ENCODE measurements at places on chromosomes 12 and 14.
A peak's percentile ranks its signal among the peaks of the same experiment; 100 is the strongest.

DNA sequence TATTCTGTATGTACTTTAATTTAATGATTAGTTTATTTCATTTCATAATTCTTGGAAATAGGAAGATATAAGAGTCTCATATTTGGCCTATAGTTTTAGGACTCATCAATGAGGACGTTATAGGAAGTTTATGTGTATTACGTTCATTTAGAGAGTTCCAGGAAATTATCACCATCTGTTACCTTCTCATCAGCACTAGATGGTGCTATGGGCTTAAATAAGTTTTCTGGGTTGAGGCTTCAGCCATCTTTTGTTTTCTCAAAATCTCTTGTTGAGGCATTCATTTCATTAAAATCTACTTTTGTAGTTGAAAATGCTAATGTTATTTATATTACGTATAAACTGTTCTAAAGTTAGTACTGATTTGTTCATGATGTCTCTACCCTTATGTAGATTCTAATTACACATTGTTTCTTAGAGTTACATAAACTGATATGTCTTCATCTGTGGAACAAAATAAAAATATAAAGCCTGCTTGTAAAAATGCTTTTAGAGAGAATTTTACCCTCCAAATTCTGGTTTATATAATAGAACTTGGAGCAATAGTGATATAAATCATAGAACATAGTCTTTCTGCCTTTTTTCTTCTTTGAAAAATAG is 89.2 kb downstream of the CFAP54 start:
- no peak for DNase-seq

GRCh38 chr14:21084998-21085853 is 13.2 kb downstream of the ZNF219 start:
- peak; percentile 56 for DNase-seq

- no peak for DNase-seq
Measured at GRCh38 chr14:36654794-36655381, 6.8 kb upstream of the PAX9 start.

DNA sequence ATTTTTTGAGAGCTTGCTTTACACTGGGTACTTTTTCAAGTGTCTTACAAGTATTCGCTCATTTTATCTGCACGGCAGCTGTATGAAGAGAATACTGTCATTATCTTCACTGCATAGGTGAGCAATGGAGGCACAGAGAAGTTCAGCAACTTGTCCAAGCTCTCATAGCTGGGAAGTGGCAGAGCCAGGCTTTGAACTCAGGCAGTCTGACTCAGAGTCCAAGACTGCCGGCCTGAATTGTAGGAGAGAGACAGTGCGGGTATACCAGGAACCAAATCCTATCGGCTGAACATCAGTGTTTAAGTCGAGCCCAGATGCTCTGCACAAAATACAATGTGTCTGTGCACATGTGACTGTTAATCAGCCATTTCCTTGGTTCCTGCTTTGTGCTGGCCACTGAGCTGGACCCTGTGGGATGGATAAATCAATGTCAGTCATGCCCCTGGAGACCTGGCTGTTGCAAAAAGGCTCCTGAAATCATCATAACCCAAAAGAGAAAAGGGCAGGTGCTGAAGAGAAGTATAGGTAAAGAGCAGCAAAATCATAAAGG is 474.6 kb downstream of the DPF3 start:
- no peak for DNase-seq

DNA sequence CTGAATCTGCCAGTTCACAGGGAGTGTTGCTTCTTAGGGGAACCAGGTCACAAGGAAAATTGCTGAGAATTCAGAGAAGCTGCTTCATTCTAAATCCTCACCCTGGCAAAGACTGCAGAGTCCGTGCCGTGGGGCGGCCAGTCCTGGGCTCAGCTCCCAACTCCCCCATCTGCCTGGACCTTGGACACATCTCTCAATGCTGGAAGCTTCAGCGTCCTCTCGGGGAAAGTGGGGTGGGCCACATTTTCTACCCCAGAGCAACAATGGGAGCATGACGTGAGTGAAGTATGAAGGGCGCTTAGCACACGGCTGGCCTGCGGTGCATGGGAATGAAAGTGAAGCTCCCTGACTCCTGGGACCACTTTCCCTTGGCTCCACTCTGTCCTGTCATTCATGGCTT is 31.2 kb downstream of the HVCN1 start:
- DNase-seq, result no peak

DNA sequence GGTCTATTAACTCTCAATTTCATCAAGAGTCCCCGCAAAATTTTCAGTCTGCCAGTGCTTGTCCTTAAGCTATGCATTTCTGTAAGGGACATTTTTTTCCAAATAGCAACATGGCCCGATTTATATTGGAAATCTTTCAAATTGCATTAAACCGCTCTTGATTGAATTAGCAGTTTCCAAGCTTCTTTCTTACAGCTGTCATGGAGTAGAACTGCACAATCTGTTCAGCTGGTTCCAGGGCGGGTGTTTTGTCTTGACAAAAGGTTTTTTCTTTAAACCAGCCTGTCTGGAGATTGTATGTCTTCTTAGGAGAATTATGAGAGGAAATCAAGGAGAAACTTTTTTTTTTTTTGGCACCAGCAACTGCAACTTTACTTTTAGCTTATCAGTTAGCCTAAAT is 185.8 kb downstream of the ALG10B start:
- DNase-seq, result no peak

GRCh38 chr14:30369502-30370180 is 189.3 kb upstream of the G2E3 start:
- DNase-seq, result no peak

- DNase-seq, result no peak
Measured at GRCh38 chr12:116458492-116458891, 100.7 kb upstream of the MAP1LC3B2 start.

DNA sequence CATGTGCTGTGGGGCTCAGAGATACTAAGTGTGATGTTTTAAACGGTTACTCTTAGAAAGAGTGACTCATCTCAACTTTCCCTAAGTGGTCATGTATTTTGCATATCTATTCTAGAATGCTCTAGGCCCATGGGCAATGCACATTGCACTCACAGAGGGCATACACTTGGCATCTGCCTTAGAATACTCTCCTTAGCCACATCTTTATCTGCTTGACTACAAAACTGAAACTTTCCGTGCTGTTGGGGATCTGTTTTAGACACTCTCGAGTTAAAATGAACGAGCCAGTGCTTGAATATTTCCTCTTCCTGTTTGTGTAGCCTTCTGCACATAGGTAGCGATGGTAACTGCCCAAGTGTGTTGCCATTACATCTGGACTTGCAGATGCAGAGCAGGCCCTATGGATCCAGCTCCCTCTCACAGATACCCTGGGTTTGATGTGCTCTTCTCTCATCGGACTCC is 180.5 kb downstream of the CAND1 start:
- DNase-seq, result no peak

DNA sequence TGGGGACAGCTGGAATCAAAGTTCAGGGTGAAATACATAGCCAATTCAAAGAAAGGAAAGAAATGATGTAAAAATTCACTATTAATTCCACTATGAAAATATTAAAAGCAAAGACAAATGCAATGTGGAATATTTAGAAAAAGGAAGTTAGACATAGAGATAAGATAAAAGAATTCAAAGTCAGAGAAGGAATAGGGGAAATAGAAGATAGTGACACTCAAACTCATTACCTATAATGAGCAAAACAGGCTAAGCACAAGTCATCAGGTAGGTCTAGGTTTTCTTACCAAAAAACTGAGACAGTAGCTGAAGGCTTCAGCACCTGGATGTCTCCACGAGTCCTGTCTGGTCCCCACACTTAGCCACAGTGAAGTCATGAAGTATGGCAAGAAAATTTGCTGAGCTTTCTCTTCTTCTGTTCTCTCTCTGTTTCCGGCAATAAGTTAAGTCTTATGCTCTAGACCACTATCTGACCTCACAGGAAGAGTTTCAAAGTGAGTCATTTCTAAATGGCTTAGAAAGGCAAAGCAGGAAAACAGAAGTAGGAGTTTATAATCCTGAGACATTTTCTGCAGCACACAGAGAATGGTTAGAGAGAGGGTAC is at the start of gene C3AR1:
Gene C3AR1, minus strand, starts transcription at position 369 of the 604 bp plus-strand sequence. CDS start 6,174 bp downstream, outside the sequence.
- peak; percentile 53 for DNase-seq

DNA sequence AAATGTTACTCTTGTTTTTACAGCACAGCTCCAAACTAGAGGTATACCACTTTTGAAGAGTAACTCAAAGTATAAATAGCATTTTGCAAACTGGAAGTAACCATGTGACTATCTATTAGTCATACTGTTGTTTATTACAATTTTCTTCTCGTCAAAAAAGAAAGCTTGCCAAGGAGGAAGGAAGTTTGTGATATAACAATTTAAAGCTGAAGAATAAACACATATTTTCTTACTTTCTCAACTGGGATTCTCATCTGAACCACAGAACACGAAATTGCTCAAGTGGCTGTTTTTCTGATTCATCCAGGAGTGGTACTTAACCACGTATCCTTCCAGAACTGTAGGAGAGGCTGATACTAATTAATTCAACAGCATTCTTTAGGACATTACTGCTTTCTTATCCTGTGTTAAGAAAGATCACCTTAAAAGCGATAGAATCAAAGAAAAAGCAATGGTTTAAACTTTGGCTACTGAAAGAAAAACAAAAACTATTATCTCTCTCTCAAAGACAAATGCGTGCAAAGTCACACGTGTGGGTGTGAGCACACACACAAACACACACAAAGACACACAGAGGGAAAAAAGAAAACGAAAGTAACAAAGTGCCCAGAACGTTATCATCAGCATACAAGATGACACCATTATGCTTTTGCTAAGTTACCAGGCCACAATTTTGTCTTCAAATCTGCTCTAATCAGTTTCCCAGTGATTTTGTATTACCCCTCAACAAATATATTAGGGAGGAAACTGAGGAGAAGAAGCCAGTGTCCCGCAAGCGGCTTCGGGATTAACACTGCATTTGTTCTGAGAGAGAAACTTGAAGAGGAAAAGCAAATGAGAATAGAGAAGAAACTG is at the start of gene CLEC2B:
Gene CLEC2B, minus strand, starts transcription at position 48 of the 855 bp plus-strand sequence.
- DNase-seq, result peak; percentile 47

- DNase-seq, result peak; percentile 27
Measured at GRCh38 chr14:51457843-51458562, 193.7 kb upstream of the FRMD6 start.

DNA sequence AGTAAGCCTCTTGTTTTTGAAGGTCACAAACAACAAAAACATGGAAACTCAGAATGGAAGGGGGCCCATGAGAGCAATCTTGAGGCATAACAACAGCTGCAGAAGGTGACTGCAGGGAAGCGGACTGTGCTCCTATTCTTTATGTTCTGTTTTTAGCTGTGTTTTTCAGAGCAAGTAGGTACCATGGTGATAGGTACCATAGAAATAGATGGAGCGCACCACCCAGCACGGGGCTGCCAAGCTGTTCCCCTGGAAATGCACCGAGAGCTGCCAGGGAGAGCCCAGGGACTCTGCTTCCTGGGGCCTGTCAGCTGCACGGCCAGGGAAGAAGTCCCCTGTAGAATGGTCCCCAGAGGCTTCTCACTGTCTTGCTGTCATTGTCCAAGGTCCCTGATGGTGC is 32.8 kb downstream of the DGLUCY start:
- DNase-seq, result no peak

DNA sequence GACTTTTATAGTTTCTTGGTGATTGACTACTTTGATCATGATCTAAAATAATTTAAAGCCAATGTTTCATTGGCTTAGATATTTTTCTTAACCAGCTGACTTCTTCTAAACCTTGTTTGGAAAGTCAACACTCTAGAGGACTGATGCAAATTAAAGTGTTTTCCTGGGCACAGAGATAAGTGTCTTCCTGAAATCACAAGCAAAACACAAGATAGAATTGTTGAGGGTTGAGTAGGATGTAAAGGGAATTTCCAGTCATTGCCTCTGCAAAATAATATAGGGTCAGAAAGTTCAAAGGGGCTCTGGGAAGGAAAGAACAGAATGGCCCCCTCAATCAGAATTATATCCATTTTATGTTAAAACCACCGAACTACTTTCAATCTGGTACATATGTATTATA is 156.3 kb upstream of the LRIG3 start:
- DNase-seq, result no peak

DNA sequence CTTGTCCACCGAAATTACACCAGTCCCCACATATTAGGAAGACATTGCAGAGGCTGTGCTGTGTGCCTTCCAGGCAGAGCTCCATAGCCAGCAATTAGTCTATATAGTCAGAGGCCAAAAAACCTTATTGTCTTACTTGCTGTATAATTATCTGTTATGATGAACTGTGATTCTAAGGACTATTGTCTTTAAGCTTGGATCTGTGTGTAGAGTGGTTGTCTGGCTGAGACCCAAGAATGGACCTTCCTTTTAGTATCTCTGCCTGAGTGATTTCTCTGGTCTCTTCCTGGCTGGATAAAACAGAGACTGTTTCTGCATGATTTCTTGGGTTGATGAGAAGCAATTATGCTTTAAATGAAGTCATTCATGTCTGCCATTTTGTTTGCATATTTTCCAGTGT is 465.3 kb downstream of the PRKD1 start:
- DNase-seq, result no peak

- no peak for DNase-seq
Measured at GRCh38 chr12:102438047-102438826, 42.1 kb downstream of the IGF1 start.

DNA sequence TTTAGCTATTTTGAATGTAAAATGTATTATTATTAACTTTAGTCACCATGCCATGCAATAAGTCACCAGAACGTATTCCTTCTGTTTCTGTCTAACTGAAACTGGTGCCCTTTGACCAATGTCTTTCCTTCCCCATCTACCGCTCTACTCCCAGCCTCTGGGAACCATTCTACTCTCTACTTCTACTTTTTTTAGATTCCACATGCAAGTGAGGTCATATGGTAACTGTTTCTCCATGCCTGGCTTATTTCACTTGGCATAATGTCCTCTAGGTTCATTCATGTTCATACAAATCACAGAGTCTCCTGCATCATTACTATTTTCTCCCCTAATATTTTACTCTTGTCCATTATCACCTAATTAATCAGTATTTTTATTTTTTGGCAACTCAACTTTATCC is 160.1 kb downstream of the TMX1 start:
- DNase-seq, result no peak

GRCh38 chr14:88007608-88008007 is 2.7 kb downstream of the GPR65 start:
- DNase-seq, result no peak

DNA sequence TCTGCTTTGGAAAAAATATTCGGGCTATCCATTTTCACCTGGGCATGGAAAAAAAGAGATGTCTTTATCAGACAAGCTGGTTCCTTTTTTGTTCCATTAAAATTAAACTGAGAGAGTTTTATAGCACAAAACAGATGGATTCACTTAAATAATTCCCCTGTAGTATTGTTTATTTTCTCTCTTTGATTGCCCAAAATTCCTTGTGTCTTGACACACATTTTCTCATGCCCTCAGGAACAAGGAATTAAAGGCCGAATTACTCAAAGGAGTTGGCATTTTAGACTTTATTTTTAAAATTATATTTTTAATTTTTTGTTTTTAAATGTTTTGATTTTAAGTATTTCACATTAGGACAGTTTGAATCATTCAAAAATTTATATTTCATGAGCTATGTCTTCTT is 69.6 kb upstream of the SLCO1C1 start:
- DNase-seq, result no peak
